ENCODE measurements at places on chromosomes 6 and 20.

- no peak for DNase-seq
Observed at GRCh38 chr6:6565488-6565887, 23.0 kb upstream of the LY86 start.

DNA sequence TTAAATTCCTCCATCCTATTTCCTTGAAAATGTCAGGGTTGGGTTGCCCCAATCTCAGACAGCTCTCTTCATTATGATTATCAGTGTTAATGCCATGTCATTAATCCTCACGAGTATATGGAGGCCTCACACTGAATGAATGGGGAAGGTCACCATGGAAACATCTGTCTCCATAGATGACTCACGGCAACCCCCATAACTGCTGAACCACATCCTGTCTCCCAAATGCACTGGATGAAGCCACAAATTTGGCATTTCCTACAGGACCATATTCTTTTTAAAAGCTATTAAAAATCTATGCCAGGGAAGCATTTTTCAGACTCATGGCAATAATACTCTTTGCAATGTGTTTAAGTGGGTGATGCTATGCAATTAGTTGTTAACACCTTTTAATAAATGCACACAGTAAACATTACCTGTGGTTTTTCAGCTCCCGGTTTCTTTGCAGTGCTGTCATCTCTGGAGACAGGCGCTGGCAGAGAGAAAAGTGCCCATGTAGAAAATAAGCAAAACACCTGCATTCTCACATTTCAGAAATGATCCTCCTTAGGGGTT lies 80.1 kb upstream of the PTPRK start:
- DNase-seq, result peak; percentile 32

- no peak for DNase-seq
Observed at GRCh38 chr6:39114388-39114703, 640 bp downstream of the SAYSD1 start.

GRCh38 chr6:47651505-47651944 lies 46.9 kb upstream of the ADGRF4 start:
- DNase-seq, result peak; percentile 29

DNA sequence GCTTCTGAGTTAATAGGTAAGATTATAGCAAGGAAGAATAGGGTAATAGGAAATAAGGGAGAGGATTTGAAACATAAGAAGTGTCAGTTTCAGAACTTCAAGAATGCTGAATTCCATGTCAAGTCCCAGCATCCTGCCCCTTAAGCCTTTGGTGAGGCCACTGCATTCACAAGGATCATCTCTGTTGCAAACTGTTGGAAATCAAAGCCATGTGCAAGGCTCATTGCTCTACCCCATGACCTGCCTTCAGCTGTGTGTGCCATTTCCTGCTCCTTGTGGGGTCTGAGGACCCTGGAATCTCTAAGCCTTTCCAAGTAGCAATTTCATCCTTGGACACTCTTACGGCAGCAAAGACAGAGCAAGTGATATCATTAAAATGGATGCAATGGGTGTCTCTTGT lies 203.0 kb downstream of the CDC5L start:
- DNase-seq, result no peak

GRCh38 chr6:74467533-74468215 lies 738.2 kb downstream of the COL12A1 start:
- no peak for DNase-seq

GRCh38 chr6:139370283-139370998 lies 4.0 kb downstream of the CITED2 start:
- no peak for DNase-seq

DNA sequence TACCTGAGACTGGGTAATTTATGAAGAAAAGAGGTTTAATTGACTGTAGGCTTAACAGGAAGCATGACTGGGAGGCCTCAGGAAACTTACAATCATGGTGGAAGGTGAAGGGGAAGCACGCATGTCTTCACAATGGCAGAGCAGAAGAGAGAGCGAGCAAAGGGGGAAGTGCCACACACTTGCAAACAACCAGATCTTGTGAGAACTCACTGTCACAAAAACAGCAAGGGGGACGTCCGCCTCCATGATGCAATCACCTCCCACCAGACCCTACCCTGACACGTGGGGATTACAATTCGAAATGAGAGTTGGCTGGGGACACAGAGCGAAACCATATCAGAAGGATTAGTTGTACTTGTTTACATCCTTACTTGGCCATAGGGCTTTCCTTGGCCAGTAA lies 49.7 kb downstream of the FIG4 start:
- DNase-seq, result no peak

GRCh38 chr20:63108247-63108646 lies 101.5 kb upstream of the BHLHE23 start:
- no peak for DNase-seq

- no peak for DNase-seq
Observed at GRCh38 chr6:155219858-155220301, 43.9 kb upstream of the CLDN20 start.
